ENCODE measurements at places on chromosomes 4 and X. TPM values are rescaled to one million over a fixed set of nuclear protein-coding genes. Genes with fewer than 3 reads are reported as not detected.

GRCh38 chrX:38216642-38217041 is 4.0 kb downstream of the SRPX start:
- H3K36me3 ChIP-seq: no peaks in the 10 kb centered on the region
- no peak overlapping the region for H3K27ac ChIP-seq
- no peaks in the 10 kb centered on the region for H3K4me1 ChIP-seq
- DNase-seq: no peak

- no peak overlapping the region for H3K27ac ChIP-seq
- no peak overlapping the region for H3K4me3 ChIP-seq
- no peaks in the 10 kb centered on the region for H3K4me1 ChIP-seq
- no peaks in the 10 kb centered on the region for H3K36me3 ChIP-seq
These were observed 359.6 kb downstream of the IL1RAPL1 start for GRCh38 chrX:28946846-28947245.

DNA sequence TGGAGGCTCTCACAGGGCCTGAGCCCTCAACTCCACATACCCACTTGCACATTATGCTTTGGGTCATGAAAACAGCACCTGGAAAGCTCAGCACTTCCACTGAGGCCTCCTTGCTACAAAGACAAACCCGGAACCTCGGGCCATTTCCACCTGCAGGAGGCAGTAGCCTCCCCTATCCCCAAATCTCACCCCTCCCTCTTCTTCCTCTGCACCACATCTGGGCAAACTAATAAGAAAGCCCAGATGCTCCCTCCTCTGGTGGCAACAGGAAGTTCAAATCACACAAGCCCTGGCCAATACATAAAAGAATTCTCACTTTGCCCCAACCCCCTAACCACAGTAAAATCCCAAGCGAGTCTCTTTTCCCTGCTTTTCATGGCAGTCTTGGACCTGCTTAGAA is 136.4 kb downstream of the MAPK10 start:
- no peaks in the 10 kb centered on the region for H3K27me3 ChIP-seq
- no peak overlapping the region for H3K4me3 ChIP-seq
- no peaks in the 10 kb centered on the region for H3K36me3 ChIP-seq
- DNase-seq: no peak

- no peak overlapping the region for H3K27ac ChIP-seq
- H3K36me3 ChIP-seq: no peaks in the 10 kb centered on the region
- H3K4me1 ChIP-seq: no peaks in the 10 kb centered on the region
- H3K4me3 ChIP-seq: no peak overlapping the region
- H3K27me3 ChIP-seq: no peaks in the 10 kb centered on the region
- no peak for DNase-seq
These were observed 625.3 kb downstream of the STPG2 start for GRCh38 chr4:97517939-97518338.

GRCh38 chr4:78923464-78924312 is 15.6 kb downstream of the PAQR3 start:
- peaks cover under 1% of the 10 kb centered on the region for H3K36me3 ChIP-seq
- H3K4me3 ChIP-seq: no peak overlapping the region
- no peak overlapping the region for H3K27ac ChIP-seq
- no peak for DNase-seq
- H3K27me3 ChIP-seq: no peaks in the 10 kb centered on the region

DNA sequence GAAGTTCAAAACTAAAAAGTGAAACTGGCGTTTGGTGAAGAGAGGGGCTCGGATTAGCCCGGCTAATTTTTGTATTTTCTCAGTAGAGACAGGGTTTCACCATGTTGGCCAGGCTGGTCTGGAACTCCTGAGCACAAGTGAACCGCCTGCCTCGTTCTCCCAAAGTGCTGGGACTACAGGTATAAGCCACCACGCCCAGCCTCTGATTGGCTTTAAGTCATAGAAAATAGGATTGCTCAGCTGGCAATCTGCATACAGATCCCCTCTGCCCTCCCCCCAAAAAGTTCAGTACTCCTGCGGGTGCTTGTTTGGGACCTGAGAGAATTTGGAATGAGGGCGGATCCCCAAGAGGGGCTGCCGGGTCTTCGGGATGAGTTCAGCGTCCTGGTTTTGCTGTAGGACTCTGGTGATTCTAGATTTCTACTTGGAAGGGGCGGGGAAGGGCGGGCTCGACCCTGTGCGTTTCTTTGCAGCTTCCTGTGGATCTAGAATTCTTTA is 537 bp upstream of the PRKX start:
- no peak overlapping the region for H3K27ac ChIP-seq
- H3K27me3 ChIP-seq: peaks cover 36% of the 10 kb centered on the region
- peak; percentile 31 for DNase-seq
- peak overlapping the region; percentile 71 for H3K4me3 ChIP-seq
- H3K4me1 ChIP-seq: no peaks in the 10 kb centered on the region

DNA sequence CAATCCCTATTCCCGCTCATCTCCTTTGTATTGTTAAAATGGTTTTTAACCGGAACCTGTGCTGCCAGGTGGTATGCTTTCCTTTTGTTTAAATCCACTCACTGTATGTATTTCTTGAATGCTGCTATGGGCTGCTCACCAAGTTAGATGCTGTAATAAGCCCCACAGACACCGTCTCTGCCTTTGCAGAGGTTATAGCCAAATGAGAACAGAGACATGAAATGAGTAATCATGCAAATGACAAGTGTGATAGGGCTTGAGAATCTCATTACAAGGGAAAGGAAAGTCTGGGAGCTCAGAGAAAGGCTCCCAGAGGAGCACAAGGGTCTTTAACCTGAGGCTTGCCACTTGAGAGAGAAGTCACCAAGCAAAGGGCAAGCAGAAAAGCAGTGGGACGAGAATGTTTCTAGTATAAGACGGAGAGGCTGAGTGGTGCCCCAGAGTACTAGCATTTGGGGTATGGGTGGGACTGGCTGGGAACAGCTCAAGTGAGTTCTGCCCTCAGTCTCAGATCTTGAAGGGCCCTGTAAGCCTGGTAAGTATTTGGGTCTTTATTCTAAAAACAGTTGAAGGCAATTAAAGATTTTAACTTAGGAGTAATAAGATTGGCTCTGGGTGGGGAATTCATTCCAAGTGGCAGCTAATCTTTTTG is 110.8 kb upstream of the H2AZ1 start:
- H3K36me3 ChIP-seq: no peaks in the 10 kb centered on the region
- no peak for DNase-seq
- no peaks in the 10 kb centered on the region for H3K27me3 ChIP-seq
- H3K4me1 ChIP-seq: no peaks in the 10 kb centered on the region
- no peak overlapping the region for H3K4me3 ChIP-seq
- no peak overlapping the region for H3K27ac ChIP-seq

GRCh38 chr4:41839916-41840854 is 91.7 kb upstream of the PHOX2B start:
- H3K27me3 ChIP-seq: no peaks in the 10 kb centered on the region
- H3K27ac ChIP-seq: no peak overlapping the region
- no peak for DNase-seq

DNA sequence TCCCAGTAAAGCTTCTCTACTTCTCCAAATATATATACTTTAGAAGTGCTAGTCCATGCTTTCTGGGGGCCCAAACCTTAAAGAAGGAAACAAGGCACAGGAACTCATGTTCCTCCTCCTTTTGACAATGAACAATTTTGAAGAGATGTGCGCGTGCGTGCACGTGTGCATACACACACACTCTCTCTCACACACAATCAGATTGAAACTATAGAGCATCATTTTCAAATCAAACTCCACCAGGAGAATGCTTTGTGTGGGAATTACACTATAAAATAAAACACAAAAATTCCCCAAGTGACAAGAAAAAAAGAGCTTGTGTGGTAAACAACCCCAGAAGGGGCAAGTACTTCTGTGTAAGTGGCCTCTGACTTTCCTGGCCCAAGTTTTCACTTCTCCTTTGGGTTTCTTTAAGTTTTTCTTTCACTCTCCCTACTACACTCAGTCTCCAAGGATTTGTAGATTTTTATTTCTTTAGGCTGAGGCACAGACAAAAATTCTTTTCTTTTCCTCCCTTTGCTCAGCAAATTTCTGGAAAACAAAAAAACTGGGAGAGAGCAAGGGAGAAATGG is 46.6 kb upstream of the SHISA3 start:
- H3K27me3 ChIP-seq: no peaks in the 10 kb centered on the region
- no peak overlapping the region for H3K27ac ChIP-seq
- DNase-seq: no peak
- H3K36me3 ChIP-seq: no peaks in the 10 kb centered on the region
- H3K4me1 ChIP-seq: peaks cover 3% of the 10 kb centered on the region

DNA sequence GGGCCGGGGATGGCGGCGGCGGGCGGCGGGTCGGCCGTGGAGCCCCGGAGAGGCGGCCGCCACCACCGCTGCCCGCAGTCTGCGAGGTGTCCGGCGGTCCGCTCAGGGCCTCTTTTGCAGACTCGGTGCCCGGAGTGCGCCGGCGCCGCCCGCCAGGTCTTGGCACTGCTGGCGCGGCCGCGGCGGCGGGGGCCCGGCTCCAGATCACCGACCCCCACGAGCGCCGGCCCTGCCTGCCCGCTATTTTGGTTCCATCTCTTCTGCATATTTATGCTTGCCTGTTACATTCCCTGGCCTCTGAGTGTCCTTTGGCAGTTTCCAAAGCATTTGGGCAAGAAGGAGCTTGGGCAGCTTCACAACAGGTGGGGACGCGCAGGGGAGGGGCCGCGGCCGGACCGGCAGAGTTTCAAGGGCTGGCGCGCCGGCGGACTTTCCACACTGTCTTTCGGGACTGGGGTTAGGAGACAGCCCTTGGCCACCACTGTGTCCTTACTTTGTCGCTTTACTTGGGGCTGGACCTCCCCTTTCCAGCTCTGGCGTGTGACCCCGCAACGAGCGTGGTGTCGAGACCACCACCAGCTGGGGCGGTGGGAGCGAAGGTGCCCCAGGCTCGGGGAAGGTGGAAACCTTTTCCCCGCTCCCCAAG is 668 bp upstream of the TAPT1 start:
- H3K36me3 ChIP-seq: no peaks in the 10 kb centered on the region
- H3K4me1 ChIP-seq: peaks cover 10% of the 10 kb centered on the region
- peak; percentile 63 for DNase-seq
- peak overlapping the region; percentile 99 for H3K27ac ChIP-seq
- H3K4me3 ChIP-seq: peak overlapping the region; percentile 94

DNA sequence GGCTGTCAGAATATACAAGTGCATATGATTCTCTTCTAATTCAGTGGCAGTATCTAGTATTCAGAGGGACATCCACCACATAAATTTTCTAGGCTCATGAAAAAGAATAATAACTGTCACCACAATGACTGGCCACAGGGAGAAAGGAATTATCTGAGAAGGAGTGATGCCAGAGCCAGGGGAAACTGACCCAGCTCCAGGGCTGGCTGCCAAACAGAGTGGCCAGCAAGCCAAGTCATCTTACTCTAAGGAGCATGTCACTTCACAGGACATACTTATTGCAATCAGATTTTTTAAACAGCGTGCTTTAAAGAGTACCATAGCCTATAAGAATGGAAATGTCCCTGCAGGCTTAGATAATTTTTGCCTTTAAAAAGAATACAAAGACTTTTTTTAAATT is 5.8 kb upstream of the SEPTIN11 start:
- DNase-seq: peak; percentile 33
- H3K4me3 ChIP-seq: no peak overlapping the region
- no peaks in the 10 kb centered on the region for H3K4me1 ChIP-seq
- no peaks in the 10 kb centered on the region for H3K27me3 ChIP-seq

DNA sequence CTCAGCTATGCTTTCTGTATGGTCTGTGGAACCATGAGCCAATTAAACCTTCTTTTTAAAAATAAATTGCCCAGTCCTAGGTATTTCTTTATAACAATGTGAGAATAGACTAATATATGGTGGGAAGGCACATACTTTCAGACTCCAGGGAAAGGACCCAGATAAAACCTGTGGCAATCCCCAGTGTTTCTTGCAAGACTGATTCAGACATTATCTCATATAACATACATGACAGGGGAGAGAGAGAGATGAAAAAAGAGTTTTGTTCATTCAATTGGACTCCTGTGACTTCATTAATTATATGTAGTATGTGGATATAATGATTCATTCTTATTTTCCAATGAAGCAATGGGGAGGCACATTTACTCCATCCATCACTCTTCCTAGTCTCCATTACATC is 291.4 kb upstream of the PRKX start:
- no peaks in the 10 kb centered on the region for H3K36me3 ChIP-seq
- no peak overlapping the region for H3K4me3 ChIP-seq
- no peaks in the 10 kb centered on the region for H3K27me3 ChIP-seq
- H3K27ac ChIP-seq: no peak overlapping the region
- no peak for DNase-seq

DNA sequence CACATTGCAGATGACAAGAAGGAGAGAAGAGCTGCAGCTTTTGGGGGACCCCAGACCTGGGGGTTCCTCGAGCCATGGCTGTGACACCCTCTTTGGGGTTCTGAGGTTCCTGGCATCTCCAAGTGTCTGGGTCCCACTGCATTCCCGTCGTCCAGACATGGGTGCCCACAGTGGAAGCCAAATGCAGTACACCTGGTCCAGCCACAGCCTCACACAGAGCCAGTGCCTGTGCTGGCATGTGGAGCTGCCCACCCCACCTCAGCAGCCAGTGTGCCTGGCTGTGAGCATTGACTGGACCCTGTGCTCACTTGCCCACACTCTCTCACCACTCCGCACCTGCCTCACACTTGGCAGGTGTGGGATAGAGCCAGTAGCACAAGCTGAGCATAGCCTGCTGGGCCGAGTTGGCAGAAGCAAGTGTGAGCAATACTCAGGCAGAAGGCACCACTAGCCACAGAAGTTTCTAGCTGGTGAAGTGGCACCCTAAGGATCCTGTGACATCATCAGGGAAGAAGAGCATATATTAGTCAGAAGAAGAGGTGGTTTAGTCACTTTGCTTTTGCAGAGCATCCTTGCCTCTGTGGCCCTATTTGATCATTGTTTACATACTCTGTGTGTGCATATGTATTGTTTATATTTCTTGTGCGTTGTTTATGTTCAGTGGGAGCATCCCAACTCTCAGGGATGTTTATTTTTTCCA is 65.0 kb upstream of the MAGEB2 start:
- H3K36me3 ChIP-seq: no peaks in the 10 kb centered on the region
- no peaks in the 10 kb centered on the region for H3K4me1 ChIP-seq
- DNase-seq: no peak
- no peak overlapping the region for H3K4me3 ChIP-seq

DNA sequence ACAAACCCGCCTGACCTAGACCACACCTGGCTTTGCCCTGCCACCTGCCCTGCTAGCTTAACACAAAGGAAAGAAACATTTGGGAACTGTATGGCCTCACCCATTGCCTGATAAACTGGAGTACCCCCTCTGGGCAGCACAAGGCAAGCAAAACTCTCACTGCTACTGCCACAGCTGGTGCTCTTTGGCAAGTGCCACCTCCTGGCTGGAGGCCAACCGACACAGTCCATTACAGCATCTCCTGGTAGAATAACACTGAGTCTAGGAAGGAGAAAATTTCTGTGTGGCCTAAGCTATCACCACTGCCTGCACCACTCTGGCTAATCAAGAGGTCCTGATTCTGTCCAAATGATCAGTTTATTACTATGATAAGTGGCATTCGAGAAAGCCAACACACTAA is 18.9 kb upstream of the SPANXN3 start:
- no peaks in the 10 kb centered on the region for H3K27me3 ChIP-seq
- no peaks in the 10 kb centered on the region for H3K4me1 ChIP-seq
- no peaks in the 10 kb centered on the region for H3K36me3 ChIP-seq
- no peak overlapping the region for H3K4me3 ChIP-seq

- H3K27ac ChIP-seq: no peak overlapping the region
- no peak for DNase-seq
- H3K4me1 ChIP-seq: peaks cover under 1% of the 10 kb centered on the region
- no peaks in the 10 kb centered on the region for H3K36me3 ChIP-seq
These were observed 440.4 kb upstream of the ZFP42 start for GRCh38 chr4:187555174-187555573.

The CUL4B gene
- polyA plus RNA-seq: 15.2 TPM

The KCND1 gene
- 0.65 TPM for polyA plus RNA-seq

The IL21 gene
- not detected for polyA plus RNA-seq

The CLTRN gene
- polyA plus RNA-seq: 1.1 TPM

The GPR143 gene
- 0.77 TPM for polyA plus RNA-seq

The HS6ST2 gene
- polyA plus RNA-seq: 0.28 TPM

The ZFP42 gene
- 0.03 TPM for polyA plus RNA-seq

The TAF1 gene
- 9.5 TPM for polyA plus RNA-seq

The BEND2 gene
- polyA plus RNA-seq: 0.03 TPM

The RAB40AL gene
- 0.05 TPM for polyA plus RNA-seq
